ENCODE measurements at places on chromosomes 5 and 9.

- no peak for DNase-seq
These were observed 22.3 kb downstream of the TTF1 start for GRCh38 chr9:132384376-132384775.

DNA sequence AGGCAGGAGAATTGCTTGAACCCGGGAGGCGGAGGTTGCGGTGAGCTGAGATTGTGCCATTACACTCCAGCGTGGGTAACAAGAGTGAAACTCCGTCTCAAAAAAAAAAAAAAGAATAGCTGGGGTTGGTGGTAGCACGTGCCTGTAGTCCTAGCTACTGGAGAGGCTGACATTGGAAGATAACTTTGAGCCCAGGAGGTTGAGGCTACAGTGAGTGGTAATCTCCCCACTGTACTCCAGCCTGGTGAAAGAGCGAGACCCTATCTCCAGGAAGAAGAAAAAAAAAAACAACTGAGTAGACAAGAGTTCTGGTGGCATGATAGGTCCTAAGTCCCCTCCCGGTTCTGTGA, 26.3 kb downstream of the GOLGA2 start:
- DNase-seq, result no peak

- peak; percentile 70 for DNase-seq
These were observed 1.3 kb downstream of the MAP3K1 start for GRCh38 chr5:56816546-56817081.

DNA sequence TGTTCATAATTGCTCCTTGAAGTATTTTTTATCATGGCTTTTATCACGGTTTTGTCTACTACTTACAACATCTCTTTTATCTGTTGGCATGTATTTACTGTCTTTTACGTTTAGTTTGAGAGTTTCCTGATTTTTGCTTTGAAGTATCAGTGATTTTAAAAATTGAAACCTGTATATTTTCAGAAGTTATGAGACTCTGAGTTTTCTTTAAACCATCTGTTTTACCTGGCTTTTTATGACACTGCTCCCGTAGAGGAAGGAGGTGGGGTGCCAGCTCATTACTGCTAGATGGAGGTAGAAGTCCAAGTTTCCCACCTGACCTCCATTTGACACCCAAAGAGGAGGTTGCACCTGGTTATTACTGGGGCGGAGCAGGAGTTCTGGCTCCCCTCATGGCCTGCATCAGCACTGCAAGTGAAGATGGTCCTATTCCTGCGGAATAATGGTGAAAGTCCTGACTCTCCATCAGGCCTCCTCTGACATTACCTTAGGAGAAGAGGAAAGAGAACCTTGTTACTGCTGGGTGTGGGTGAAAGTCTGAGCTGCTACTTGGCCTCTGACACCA, 10.0 kb upstream of the ZNF131 start:
- DNase-seq, result no peak

- no peak for DNase-seq
These were observed 55.9 kb upstream of the MTAP start for GRCh38 chr9:21746550-21746949.

- DNase-seq, result no peak
These were observed 131.3 kb downstream of the MACIR start for GRCh38 chr5:103389846-103390245.

GRCh38 chr5:178429156-178429468, 161.1 kb downstream of the COL23A1 start:
- DNase-seq, result no peak

Data from inflammatory macrophage treated with lipopolysaccharide for 4 hours (primary cell).